ENCODE measurements at places on chromosomes 12 and 14. TPM values are rescaled to one million over a fixed set of nuclear protein-coding genes. Genes with fewer than 3 reads are reported as not detected.

- DNase-seq, result no peak
These were observed 59.7 kb upstream of the ARID2 start for GRCh38 chr12:45669792-45670191.

DNA sequence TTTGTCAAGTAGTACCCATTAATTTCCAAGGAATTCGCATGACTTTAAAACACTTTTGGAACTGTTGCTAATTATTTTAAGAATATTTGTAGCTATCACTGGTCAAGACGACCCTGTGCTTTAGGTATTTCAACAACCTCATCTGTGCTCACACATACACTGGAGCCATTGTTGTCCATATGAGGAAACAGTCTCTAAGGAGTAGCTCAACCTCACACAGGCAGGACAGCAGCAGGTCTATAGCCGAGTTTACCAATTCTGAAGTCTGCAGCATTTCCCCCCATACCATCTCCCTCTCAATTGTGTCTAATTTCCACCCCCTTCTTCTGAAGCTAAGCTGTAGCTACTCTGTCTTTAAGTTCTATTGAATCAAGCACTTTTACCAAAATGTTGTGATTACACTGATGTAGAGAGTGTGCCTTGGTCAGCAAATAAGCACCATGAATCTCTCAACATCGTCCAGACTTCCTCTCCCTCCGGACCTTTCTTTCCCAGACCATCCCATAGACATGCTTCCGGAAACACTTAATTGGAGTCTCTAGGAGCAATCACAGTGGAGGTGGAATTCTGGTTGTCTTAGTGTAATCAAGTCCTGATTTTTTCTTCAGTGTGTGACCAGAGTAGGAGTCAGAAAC, 48.5 kb upstream of the NUAK1 start:
- no peak for DNase-seq

GRCh38 chr14:59480166-59480565, 4.0 kb downstream of the L3HYPDH start:
- DNase-seq, result no peak

GRCh38 chr14:75646762-75647161, 13.9 kb downstream of the ERG28 start:
- DNase-seq, result no peak

DNA sequence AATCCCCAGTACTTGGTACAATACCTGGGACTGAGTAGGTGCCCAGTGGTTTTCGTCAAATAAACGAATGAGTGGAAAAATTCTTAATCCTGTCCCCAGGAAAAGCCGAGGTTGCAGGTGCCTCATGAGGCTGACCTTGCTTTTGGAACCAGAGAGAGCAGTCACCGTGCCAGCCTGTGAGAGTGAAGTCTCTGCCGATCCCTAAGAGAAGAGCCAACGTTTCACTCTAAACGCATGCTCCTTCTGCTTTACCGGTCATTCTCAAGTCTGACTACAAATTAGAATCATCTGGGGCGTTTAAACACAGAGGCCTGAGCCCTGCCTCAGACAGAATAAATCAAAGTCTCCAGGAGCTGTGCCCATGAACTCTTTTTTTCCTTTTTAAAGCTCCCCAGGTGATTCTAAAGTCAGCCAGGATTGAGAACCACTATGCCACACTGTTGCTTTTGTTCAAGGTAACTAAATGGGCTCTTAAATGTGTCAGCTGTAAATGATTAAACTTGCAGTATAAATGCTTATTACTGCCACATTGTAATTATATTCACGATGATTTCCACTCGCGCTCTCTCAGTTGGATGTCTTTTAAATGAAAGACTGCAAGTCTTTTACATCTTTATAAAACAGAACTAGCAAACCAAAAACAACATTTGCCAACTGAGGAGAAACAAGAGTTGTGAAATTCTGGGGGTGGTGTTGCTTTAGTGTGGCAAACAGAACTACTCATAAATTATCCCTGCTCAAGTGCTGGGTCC, 26.9 kb downstream of the TCP11L2 start:
- no peak for DNase-seq

GRCh38 chr14:34478261-34478660, 16.2 kb upstream of the SPTSSA start:
- DNase-seq, result no peak

DNA sequence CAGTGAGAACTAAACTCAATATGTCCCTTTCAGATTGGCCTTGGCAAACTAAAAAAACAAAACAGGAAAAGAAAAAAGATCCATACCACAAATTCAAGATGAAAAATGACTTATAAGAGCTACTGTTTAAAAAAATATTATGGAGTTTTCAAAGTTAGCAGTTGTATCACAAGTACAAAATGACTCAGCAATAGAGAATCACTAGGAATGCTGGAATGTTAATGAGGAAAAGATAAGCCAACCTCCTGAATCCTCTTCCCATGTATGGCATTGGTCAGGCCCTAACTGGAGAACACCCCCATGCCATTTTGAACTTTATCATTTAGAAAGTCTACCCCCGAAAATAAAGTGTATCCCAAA, 62.2 kb downstream of the PPP1R36 start:
- no peak for DNase-seq

GRCh38 chr14:101123618-101124510, 220.3 kb upstream of the RTL1 start:
- no peak for DNase-seq

DNA sequence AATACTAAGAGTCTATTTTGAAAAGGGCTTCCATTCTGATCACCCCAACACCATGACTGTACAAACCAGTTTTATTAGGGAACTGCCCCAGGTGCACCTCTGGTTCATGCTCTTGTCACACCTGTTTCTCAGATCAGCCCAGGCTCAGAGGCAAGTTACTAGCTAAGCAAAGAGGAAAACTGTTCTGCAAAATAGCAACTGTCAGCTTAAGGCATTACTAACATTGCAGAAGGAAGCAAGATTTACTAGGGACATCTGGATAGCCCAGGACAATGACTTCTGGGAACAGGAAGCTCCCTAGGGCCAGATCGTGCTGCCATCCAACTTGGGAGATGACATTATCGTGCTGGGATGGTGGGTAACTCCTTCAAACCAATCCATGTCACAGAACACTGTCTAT, 30.1 kb downstream of the ANAPC7 start:
- DNase-seq, result no peak

DNA sequence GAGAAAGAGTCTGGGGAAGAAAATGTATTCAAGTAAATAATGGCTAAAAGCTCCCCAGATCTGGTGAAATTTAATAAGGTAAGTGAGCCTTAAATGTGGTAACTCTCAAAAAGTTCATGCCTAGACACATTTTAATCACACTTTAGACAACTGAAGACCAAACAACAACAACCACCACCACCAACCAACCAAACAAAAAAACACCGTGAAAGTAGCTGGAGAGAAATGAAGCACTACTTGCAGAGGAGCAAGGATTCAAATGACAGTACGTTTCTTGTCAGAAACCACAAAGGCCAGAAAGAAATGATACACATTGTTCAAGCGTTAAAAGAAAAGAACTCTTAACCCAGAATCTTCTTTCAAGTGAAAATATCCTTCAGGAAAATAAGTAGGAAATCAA, 208.3 kb downstream of the MYRFL start:
- no peak for DNase-seq

DNA sequence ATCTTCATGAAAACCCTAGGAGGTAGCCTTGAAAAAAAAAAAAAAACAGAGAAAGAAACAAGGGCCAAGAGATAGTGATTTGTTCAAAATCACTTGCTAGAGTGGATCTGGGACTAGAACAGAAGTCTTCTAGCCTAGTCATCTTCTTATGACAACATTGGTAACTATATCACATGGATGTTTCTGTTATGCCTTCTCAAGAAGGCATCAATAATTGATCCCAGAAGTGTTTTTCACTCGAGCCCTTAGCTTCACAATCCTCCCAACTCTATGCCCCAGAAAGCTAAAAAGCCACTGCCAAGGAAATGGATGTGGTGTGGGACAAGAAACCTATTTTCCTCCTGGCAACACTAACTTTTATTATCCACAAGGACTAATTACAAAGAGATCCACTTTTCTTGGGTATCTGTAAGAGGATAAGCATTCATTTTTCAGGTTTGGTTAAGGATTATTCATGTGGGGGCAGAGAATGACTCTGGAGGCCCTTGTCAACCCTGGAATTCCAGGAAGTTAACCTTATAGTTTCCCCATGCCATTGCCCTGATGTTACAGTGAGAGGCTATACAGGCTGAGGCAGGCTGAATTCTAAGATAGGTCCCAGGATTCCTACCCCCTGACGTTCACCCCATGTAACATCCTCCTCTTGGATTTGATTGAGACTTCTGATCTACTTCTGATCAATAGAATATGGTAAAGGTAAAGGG, 67.7 kb upstream of the CPM start:
- no peak for DNase-seq

GRCh38 chr14:83972631-83973030, 1557.3 kb upstream of the FLRT2 start:
- no peak for DNase-seq

- no peak for DNase-seq
These were observed 121.5 kb downstream of the CALM1 start for GRCh38 chr14:90518069-90518940.

GRCh38 chr14:73741386-73741875, 27.2 kb upstream of the PNMA1 start:
- DNase-seq, result peak; percentile 84

- no peak for DNase-seq
These were observed 589.0 kb upstream of the SEL1L start for GRCh38 chr14:82122655-82123054.

SDR9C7 gene
- total RNA-seq, result not detected

LMNTD1 gene
- total RNA-seq, result not detected

SUSD6 gene
- 29.1 TPM for total RNA-seq

TOMM20L gene
- not detected for total RNA-seq

VRK1 gene
- 8.6 TPM for total RNA-seq
